Stimulated activated CD8-positive, alpha-beta memory T cell treated with anti-CD3 and anti-CD28 coated beads, Interleukin-4, amount 100 ng/mL, for 48 hours (primary cell): ENCODE measurements at places on chromosomes 3 and 15.

DNA sequence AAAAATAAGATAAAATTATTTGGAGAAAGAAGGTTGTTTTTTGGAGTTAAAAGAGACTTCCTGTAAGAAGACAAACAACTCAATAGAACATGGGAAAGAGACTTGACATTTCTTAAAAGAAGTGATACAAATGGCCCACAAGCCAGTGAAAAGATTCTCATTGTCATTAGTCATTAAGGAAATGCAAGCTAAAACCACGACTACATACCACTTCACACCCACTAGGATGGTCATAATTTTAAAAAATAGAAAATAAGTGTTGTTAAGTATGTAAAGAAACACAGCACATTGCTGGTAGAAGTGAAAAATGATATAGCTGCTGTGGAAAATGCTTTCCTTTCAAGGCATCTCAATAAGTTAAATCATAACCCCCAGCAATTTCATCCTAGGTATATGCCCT lies 44.4 kb upstream of the GK5 start:
- DNase-seq = no peak

DNA sequence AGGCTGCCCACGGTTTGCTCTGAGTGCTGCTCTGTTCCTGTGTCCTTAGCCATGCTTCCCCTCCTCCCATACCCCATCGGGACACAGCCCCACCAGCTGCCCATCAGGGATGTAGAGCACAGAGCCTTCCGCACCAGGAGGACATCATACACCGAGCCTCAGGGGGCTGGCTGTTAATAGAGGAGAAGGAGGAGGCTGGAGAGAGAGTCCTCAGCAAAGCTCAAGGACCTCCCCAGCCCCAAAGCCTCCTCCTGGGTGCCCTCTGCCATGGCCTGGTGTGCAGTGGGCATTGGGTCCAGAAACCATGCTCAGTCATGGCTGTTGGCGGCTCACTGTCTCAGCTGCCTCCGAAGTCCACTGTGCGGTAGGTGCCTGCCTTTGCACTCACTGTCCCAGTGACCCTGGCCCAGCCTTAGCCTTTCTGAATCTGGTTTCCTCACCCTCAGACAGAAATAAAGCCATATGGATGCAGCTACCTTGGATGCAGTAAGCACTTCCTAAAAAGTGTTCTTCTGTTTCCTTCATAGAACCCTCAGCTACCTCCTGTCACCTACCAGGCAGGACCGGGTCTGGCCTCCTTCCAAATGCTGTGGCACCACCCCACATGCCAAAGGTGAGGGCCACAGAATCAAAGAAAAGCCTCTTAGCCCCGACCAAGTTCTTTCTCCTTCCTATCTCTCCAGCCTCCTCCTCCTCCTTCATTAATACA lies 53.9 kb downstream of the ACAD9 start:
- peak; percentile 6 for DNase-seq

DNA sequence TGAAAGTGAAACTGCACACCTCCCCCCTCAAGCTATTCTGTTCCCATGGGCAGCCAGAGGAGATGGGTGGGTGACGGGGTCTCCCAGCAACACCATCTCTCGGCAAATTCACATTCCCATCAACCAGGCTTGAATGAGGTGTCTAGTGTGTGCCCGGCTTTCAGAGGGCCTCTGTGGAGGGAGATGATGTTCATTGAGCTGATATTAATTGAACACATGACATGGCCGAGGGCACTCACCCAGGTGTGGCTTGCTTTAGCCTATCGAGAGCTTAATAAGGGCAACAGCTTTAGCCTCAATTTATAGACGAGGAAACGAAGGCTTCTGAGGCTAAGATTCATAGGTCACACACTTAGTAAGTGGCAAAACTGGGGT lies 288.0 kb downstream of the UACA start:
- no peak for DNase-seq

DNA sequence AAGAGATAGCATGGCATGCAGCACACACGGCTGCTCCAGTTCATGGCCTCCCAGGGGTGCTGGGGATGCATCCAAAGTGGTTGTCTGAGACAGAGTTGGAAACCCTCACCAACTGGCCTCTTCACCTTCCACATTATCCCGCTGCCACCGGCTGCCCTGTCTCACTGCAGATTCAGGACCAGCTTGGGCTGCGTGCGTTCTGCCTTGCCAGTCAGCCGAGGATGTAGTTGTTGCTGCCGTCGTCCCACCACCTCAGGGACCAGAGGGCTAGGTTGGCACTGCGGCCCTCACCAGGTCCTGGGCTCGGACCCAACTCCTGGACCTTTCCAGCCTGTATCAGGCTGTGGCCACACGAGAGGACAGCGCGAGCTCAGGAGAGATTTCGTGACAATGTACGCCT lies 4.8 kb downstream of the CIB1 start:
- DNase-seq = no peak

DNA sequence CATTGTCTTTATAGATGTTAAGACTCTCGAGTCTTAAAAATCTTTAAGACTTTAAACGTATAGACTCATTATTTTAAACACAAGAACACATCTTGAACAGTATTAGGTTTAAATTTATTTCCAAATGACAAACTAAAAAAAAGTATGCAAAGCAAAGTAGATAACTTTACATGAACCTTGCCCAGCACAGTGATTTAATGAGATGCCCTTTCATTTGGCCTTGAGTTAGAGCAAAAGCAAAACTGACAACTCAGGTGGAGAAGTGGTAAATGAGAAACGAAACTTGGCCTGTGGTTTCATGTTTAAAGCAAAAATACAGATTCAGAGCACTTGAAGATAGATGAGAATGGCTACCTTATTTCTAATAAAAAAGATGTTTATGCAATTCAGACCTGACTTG lies 8.6 kb downstream of the GPR15 start:
- no peak for DNase-seq

DNA sequence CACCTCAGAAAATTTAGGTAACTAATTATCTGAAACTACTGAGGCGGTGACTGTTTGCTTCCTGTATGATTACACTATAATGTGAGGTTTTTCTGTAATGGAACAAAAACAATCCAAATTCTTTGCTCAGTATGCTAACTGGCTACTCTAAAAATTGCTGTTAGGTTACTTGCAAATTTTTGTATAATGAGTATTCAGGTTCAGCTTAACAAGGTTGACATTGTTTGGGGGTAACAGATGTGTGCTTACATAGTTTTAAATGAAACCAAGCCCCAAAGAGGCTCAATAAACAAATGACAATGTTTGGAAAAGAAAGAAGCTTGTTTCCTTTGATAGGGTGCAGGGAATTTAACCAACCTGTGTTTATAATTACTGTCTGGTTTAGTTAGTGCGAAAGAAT lies 414.5 kb upstream of the MDFIC2 start:
- no peak for DNase-seq

GRCh38 chr15:89421219-89421618 lies 75.2 kb downstream of the RHCG start:
- no peak for DNase-seq

- no peak for DNase-seq
These were observed 6.6 kb upstream of the ATP11B start for GRCh38 chr3:182786564-182787196.
